ENCODE measurements at places on chromosomes 1 and 21. TPM values are rescaled to one million over a fixed set of nuclear protein-coding genes. Genes with fewer than 3 reads are reported as not detected.

DNA sequence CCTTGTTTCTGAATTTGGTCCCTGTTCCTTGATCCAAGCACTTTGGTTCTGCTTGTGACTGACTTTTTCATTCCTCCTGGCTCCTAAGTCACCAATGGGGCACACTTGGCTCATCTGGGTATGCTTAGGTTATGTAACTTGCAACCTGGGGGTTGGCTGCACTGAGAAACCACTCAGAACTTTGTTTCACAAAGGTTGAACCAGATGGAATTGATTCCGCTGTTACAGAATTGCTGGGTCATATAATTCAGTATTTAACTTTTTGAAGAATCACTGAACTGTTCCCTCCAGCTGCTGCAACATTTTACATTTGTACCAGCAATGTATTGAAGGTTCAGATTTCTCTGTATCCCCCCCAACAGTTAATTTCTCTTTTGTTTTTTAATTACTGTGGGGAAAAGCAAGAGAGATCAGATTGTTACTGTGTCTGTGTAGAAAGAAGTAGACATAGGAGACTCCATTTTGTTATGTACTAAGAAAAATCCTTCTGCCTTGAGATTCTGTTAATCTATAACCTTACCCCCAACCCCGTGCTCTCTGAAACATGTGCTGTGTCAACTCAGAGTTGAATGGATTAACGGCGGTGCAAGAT, 9.6 kb upstream of the NVL start:
- no peak for DNase-seq

- DNase-seq = no peak
Measured at GRCh38 chr1:167434306-167434705, 84.0 kb downstream of the CD247 start.

GRCh38 chr1:201404055-201404454, 4.9 kb upstream of the LAD1 start:
- DNase-seq = no peak

GRCh38 chr1:180486092-180486491, 16.3 kb downstream of the ACBD6 start:
- no peak for DNase-seq

DNA sequence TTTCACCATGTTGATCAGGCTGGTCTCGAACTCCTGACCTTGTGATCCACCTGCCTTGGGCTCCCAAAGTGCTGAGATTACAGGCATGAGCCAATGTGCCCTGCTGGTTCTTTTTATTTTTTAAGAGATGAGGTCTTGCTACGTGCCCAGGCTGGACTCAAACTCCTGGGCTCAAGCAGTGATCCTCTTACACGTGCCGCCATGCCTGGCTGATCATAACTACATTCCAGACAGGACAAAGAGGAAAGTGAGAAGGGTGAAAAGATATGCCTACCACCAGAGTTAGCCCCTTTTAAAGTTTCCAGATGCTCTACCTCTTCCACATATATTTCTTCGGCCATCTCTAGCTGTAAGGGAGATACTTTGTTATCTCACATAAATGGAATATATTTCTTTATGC, 79.7 kb upstream of the SOX13 start:
- no peak for DNase-seq

GRCh38 chr1:226002667-226003501, 3.7 kb upstream of the SDE2 start:
- DNase-seq = no peak

DNA sequence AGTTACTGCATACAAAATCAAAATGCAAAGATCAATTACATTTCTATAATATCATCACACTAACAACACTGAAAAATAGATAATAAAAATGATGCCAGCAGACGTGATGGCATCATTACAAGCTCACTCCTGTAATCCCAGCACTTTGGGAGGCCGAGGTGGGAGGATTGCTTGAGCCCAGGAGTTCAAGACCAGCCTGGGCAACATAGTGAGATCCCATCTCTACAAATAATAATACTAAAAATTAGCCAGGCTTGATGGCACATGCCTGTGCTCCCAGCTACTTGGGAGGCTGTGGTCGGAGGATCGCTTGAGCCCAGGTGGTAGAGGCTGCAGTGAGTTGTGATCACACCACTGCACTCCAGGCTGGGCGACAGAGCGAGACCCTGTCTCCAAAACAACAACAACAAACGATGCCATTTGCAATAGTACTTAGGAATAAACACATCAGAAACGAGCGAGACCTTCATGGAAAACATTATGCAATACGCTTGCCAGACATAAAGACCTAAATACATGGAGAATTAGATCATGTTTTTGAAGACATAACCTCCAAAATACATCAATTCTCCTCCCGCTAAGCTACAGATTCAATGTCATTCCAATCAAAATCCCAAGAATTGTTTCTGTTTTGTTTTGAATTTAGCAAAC, 86.6 kb upstream of the ERRFI1 start:
- DNase-seq = no peak

DNA sequence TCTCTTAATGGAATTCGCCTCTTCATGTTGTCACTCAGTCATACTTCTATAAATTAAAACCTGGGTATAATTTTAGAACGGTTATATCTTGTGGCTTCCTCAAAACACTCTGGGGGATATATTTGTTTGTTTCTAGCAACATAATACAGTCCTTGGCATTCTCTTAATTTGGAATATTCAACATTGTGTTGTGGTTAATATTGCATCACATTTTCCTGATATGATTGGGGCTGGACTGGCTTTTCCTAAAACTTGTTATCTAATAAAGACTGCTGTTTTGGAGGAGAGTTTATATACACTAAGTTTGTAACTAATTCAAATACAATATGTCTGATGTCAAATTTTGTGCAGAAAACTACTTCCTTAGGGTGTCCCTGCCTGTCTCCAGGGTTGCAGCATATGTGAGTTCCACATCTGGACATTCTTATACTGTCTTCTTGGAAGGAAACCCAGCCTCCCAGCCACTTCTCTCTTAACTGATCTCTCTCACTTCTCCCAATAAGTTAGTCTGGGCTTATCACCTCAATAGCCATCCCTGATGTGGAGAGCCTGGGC, 892.6 kb downstream of the MRPL39 start:
- no peak for DNase-seq

DNA sequence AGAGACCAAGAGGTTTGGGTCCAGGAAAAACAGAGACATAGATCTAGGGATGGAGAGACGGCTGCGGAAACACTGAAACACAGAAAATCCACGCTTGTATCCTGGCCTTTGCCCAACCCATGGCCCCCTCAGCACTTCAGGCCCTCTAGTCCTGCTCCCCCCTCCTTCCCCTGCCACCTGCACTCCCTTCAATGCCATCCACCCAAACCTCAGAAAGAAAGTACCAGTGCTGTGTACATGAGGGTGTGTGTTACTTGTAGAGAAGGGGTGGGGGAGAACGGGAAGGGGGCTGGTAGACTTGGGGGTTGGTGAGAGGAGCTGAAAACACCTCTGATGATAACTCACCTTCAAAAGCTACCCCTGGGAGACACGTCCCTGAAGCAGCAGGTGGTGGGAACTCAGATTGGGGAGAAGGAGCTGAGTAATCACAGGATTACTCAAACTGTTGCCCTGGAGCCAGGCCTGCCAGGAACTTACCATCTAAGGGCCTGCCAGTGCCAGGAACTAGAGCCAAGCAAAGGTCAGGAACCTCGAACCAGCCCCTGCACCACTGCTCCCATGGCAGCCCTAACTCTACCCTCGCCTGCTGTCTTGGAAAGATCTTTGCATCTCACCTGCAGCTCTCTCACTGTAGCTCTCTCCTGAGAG, 11.5 kb downstream of the RORC start:
- DNase-seq = no peak

DNA sequence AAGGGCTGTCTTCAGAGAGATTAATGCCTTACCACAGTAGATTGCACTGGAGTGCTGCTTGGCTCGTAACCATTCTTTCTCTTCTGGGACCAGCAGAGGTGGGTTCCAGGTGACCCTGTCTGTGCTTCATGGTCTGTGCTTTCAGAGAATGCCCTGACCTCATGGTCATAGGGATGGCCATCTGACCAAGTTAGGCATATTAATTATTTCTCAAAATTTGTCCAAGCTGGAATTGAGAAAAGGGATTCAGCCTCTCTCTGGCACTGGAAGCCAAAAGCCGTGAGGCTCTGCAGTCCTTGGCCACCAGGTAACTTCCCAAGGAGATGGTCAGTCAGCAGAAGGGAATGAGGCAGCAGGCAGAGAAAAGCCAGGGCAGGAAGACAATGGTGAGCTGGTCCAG, 37.2 kb upstream of the TSPAN2 start:
- DNase-seq = no peak

DNA sequence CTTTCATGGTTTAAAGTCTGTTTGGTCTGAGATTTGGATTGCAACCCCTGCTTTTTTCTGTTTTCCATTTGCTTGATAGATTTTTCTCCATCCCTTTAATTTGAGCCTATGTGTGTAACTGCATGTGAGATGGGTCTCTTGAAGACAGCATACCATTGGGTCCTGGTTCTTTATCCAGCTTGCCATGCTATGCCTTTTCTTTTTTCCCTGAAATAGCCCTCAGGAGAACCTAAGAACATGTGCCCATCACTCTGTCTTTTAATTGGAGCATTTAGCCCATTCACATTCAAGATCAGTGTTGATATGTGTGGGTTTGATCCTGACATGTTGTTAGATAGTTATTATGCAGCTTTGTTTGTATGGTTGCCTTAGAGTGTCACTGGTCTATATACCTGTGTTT, 21.7 kb upstream of the DENND1B start:
- no peak for DNase-seq

DNA sequence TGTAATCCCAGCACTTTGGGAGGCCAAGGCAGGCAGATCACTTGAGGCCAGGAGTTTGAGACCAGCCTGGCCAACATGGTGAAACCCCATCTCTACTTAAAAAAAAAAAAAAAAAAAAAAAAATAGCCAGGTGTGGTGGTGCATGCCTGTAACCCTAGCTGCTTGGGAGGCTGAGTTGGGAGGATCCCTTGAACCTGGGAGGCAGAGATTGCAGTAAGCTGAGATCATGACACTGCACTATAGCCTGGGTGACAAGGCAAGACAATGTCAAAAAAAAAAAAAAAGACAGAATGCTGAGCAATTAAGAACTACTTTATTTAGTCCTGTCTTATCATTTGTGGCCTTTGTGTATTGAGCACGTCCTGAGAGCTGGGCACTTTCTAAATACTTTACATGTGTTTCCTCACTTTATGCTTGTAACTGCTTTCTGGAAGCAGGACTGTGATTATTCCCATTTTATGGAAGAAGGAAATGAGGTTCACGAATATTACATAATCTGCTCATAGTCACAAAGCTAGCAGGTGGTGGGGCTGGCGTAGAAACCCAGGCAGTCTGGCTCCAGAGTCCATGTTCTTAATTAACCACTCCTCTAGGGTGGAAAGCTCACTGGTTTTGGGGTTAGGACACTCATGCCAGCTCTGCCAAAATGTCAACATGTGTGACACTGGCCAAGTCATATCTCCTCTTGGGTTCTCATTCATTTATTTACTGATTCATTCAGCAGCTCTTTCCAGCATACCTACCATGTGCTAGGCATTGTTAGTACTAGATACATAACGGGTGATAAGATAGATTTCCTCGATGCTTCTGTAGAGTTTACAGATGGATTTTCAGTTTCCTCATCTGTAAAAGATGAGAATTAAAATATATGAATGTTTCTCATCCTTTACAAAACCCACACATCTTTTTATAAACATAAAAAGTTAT, 57.7 kb downstream of the DDR2 start:
- DNase-seq = no peak

The IL12RB2 gene
- 32.8 TPM for total RNA-seq

The SV2A gene
- total RNA-seq = 5.6 TPM

The SPRR2F gene
- total RNA-seq = not detected

The AHCTF1 gene
- total RNA-seq = 49.6 TPM

The LAMTOR5 gene
- total RNA-seq = 157 TPM
